SK-N-DZ (cell line): ENCODE measurements at places on chromosomes 16 and 17.

DNA sequence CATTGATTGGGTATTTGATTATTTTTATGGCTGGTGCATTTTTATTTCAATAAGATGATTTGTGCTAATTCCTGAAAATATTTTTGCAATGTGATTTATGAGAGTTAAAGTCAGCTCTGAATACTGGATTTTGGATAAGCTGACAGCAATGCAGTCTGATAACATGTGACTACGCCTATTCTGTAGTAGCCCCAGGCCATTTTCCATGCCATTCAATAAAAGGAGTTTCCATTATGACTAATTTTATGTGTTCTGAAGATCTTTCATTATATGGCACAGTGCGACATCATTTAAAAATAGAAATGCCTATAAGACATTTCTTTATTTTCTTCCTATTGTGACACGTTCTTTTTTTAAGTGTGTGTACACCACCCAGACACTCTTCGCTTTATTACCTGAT lies 46.3 kb downstream of the KCNJ2 start:
- no peak for DNase-seq

GRCh38 chr17:35242158-35242804 lies 591 bp upstream of the SLFN5 start:
- no peak for DNase-seq

GRCh38 chr16:72635104-72635503 lies 412.8 kb downstream of the ZFHX3 start:
- no peak for DNase-seq

- DNase-seq: no peak
These were observed 28.8 kb downstream of the ORC6 start for GRCh38 chr16:46718214-46718613.

DNA sequence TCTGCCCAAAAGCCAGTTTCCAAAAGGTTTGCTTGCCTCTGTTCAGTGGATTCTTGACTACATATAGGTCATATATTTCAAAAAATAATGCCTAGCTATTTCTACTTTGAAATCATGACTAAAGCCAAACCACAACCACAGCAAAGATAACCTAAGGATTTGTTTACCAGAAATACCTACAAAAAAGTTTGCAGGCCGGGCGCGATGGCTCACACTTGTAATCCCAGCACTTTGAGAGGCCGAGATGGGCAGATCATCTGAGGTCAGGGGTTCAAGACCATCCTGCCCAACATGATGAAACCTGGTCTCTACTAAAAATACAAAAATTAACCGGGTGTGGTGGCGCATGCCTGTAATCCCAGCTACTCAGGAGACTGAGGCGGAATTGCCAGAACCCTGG lies 15.2 kb downstream of the CARHSP1 start:
- no peak for DNase-seq

DNA sequence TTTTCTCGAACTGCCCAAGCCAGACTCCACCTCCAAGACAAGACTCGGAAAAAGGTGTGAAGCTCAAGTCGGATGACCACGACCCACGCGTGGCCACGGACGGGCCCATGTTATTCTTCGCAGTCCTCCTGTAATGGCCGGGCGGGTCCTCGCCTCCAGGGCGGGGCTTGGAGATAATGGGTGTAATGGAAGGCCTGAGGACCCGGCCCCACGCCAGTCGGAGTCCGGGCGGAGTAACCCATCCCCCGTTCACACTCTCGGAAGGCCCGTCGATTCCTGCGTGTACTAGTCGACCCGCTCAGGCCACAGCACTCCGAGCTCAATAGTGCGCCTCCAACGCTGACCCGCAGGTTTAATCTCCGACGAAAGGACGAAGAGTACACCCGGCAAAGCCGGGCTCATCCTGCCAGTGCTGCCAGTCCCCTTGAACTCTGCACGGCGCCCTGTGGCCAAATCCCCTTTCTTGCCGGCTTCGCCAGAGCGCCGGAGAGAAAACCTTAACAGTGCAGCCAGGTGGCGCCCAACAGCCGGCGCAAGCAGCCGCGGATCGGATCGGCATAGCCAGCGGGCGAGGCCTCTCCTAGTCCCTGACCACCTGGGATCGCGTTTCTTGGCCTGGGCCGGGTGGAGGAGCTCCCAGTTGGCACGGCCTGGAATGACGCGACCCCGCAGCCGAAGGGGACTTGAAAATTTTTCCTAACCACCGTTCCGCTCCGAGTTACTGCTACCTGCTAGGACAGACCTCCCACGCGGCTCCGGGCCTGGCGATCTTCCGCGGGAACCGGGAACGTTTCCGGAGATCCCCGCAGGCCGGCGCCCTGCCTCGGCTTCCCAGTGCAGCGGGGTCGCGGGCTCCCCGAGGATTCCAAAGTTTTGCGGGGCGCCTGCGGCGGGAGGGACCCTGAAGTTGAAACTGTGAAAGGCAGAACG lies 762.0 kb downstream of the KCNJ18 start:
- no peak for DNase-seq

DNA sequence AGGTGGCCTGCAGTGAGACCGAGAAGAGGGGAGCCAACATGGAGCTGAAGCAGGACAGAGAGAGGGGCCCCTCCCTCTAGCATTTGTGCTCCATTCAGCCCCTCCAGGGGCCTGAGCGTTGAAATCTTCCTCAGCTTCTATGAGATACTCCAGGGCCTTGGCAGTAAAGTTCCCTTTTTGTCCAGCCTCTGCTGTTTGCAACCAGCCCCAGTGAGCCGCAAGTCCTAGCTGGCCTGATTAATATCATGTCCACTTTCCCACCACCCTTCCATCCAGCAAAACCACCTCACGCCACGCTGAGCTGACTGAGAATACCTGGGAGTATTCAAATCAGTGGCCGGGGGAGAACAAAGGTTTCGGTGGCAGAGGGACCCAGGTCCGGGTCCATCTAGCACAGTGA lies 11.7 kb upstream of the RPH3AL start:
- DNase-seq: no peak

GRCh38 chr17:55584055-55584685 lies 72.9 kb upstream of the SMIM36 start:
- DNase-seq: no peak

GRCh38 chr17:7001318-7001961 lies 5.6 kb downstream of the ALOX12 start:
- no peak for DNase-seq

GRCh38 chr17:75160211-75160610 lies 5.9 kb upstream of the JPT1 start:
- no peak for DNase-seq
